Right renal pelvis (tissue), 4 donors: ENCODE measurements at places on chromosomes 5 and 9.

GRCh38 chr5:122846051-122846550 is 688 bp downstream of the SNX24 start:
- DNase-seq = no peak

GRCh38 chr5:39521098-39521860 is 96.5 kb upstream of the DAB2 start:
- no peak for DNase-seq

- DNase-seq = no peak
Observed at GRCh38 chr9:18501949-18502348, 28.0 kb downstream of the ADAMTSL1 start.

DNA sequence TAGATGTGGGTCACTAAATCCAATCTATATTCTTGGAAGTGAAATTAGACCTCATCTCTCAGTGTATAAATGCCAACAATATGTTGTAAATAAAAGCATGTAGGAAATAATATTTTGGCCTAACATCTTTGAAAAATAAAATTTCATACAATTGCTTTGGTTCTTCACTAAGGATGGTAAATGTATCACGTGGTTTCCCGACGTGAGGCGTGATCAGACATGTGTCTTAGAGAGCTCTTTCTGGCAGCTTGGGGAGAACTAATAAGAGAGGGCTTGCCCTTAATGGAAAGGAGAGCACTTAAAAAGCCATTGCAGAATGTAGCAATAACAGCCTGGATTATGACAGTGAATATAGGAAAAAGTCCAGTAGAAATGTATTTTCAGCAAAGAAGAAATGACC is 602.6 kb downstream of the CDH12 start:
- no peak for DNase-seq

GRCh38 chr9:104028827-104029226 is 65.3 kb upstream of the SMC2 start:
- no peak for DNase-seq

DNA sequence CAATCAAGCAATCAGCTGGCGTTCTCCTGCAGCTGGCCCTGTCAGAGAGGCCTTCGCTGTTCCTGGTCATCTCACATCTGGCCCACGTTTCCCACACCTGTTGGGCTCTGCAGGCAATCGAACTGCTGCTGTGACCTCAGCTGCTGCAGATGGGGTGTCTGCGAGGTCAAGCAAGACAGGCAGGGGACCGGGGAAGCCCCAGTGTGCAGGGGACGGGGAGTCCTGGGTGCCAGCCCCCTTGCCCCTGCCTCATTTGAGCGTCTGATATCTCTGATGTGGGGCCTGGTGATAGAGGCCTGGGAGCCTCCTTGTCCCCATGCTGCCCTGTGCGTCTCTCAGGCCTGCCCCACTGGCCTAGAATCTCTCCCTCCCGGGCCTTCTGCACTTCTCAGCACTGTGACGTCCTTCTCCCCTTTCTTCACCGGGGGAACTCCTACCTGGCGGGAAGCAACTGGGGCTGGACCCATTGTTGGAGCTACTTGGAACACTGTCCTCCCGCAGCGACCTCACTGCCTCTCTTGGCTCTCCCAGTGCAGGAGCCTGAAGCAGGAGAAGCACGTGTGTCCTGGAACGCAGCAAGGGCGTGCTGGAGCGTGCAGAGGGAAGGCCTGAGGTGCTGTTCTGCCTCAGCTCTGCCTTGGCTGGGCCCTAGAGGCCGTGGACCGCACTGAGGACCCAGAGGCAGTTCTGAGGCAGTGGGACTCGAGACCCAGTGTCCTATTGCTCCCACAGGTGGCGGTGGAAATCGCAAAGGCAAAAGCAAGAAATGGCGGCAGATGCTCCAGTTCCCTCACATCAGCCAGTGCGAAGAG is 3.9 kb downstream of the GRK6 start:
- no peak for DNase-seq

DNA sequence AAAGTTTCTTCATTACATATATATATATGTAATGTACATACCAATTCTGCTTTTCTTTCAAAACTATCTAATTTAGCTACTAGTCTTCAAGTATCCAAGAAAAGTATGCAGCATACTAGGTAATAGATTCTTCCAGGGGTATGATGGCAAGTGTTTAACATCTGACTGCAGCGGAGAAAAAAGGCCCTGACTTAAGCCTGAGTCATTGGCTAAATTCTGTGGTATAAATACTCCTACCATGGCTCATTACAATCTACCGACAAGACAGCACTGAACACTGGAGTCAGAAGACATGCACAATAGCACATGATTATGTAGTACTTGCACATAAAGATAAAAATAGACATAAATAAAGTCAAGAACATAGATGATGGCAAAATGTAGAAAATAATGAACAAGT is 439.9 kb downstream of the BRINP1 start:
- no peak for DNase-seq

DNA sequence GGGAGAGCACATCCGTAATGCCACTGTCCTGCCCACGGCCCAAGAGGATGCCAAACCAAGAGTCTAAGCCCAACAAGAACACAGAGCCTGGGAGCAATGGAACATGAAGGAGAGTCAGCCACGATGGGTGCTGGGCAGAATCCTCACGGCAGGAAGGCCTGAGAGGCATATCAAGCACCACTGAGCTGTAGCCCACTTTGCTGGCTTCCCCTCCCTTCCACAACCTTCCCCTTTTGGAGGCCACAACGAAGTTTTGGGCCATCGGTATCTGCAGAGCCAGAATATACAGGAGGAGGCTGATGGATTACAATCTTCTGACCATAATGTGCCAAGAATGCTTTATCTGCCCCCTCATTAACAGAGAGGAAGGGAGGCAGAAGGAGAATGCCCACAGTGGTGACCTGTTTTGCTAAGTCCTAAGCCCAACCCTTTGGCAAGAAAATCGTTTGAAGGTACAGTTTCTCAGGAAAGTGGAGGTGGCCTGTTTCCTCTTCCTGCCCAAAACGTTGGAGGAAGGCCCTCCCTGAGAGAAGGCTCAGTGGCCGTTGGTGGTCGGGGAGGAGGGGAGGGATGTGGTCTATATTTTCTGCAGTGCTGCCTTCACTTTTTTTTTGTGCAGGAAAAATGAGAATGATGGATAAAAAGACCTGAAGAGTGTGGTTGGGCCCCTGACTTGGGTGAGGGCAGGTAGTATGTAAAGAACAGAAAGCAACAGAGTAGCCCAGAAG is 26.2 kb downstream of the MACROH2A1 start:
- no peak for DNase-seq

DNA sequence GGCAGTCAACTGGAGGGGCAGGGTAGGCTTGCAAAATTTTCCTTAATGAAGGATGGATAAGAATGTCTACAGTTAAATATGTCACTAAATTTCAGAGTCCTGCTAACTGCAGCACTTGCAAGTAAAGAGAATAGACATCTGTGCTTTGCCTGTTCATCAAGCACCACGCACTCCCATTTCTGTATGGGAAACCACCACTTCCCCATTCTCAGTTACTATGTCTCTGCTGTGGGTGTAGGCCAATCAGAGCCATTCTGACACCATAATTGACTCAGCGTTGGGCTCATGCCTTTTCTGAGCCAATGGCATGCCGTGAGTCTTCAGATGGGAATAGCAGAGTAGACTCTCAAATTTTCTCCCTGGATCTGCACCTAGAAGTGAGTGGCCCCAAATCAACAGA is 247.5 kb downstream of the GABRB2 start:
- DNase-seq = no peak

GRCh38 chr5:172096207-172096940 is 89.9 kb upstream of the FBXW11 start:
- DNase-seq = no peak

DNA sequence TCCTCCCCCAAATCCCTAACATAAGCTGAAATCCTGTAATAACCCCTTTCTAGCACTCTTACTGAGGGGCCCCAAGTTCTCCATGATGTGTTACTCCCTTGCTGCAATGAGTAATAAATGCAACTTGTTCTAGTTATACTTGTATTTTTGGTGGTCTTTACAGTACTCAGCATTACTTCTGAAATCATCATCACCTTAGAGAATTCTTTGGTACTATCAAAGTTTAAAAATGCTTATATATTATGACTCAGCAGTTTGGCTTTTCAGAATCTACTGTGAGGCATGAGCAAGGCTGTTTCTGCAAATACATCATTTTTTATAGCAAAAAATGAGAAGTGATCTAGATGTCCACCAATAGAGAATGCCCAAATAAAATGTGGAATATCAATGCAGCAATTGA is 20.7 kb upstream of the ROPN1L start:
- no peak for DNase-seq

GRCh38 chr9:76475686-76476085 is 16.7 kb downstream of the GCNT1 start:
- no peak for DNase-seq

GRCh38 chr5:135759149-135759784 is 75.2 kb upstream of the SLC25A48 start:
- DNase-seq = no peak

- no peak for DNase-seq
Observed at GRCh38 chr5:161036296-161036695, 184.3 kb upstream of the ATP10B start.

DNA sequence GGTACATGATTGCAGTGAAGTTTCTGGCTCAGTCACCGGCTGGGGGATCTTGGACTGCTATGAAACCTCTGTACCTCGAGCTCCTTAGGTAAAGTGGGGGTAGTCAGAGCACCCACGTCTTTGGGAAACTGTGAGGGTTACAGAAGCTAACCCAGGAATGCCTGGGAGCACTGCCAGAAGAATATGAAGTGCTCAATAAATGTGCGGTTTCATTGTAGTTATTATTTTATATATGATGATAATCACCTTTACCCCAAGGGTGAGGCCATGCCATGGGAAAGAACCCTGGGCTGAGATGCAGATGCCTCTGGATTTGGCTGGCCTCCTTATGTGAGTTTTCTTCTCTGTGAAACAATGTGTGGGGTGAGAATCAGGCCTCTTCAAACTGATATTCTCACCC is 3.7 kb downstream of the NPR3 start:
- no peak for DNase-seq

GRCh38 chr5:157343842-157344790 is 78.2 kb downstream of the CYFIP2 start:
- DNase-seq = no peak

DNA sequence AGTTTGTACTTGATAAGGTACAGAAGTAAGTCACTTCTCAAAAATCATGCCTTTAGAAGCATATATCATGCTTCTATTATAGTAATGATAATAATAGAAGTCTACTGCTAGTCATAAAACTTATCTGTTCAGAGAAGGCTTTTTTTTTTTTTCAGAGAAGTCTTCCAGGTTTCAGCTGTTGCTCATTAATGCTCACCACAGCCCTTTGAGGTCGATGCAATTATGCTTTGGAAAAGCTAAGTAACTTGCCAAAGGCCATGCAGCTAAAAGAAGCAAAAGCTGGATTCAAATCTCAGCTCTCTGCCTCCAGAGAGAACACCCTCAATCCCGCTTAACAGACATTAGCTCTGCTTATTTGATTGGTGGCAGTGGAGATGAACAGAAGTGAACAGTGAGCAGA is 150.8 kb downstream of the DOCK8 start:
- DNase-seq = no peak

- no peak for DNase-seq
Observed at GRCh38 chr9:125748446-125749099, 1.4 kb downstream of the PBX3 start.

DNA sequence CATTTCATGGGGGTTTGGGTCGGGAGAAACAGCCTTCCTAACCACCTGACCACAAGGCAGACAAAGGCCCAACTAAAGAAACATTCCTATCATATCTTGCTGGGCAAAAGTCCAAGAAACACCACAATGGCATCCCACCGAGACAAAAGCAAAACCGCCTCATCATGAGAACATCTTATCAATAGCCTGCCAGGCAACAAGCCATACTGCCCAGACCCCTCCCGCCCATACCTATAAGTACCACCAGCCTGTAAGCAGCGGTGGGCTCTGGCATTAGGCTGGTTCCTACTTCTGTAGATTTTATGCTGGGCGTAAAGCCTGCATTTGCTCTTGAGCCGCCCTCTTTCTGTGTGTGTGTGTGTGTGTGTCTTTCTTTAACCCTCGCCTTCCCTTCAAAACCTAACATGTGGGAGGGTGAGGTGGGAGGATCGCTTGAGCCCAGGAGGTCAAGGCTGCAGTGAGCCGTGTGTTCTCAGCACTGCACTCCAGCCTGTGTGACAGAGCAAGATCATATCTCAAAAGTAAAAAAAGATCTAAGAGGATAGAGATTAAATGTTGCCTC is 56.9 kb downstream of the PDE6A start:
- peak; percentile 39 for DNase-seq

DNA sequence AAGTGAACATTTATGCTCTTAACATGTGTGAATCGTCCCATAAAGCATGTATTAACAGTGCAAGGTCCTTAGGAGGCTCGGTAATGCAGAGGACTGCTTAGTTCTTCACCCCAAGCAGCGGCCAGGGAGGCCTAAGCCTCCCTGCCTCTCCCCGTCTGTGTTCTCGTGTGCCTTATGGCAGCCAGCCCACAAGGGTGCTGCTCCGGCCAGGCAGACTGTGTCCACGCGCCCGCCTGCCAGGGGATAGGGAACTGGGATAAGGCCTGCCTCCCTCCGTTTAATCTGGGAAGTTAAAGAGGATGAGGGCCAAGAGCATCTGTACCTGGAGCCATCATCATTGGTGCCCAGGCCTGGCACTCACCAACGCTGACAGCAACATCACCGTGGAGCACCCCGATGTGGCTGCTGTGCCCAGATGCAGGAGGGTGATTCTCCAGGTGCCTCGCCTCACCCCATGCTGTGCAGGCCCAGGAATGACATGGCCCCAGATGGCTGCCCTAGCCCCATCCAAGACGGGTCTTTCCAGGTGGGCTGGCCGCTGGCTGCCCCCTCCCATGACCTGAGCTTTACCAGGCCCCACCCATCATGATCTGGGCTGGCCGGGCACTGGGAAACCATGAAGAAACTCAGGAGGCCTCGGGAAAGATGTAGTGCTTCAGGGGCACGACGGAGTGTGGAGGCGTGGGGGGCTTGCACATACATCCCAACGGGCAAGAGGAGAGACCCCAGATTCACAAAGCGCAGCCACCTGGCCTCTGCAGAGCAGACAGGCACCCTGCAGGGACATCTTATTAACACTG is 35.6 kb upstream of the SUSD3 start:
- DNase-seq = no peak

DNA sequence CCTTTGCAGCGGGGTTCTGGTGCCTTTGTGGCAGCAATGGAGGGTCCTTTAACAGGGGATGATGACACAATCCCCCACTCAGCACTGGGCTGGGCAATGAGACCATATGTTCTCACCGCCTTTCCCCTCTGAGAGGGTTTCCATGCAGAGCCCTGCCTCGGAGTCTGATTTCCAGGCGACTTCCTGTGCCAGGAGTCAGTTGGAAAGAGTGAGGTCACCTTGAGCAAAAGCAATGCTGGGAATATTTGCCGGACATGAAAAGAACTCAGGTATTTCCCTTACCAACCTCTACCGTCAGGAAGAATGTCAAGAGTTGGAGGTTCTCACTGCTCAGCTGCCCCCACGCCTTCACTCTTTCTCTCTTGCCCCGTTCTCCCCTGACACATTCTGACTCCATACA is 284.2 kb upstream of the IRX1 start:
- no peak for DNase-seq

DNA sequence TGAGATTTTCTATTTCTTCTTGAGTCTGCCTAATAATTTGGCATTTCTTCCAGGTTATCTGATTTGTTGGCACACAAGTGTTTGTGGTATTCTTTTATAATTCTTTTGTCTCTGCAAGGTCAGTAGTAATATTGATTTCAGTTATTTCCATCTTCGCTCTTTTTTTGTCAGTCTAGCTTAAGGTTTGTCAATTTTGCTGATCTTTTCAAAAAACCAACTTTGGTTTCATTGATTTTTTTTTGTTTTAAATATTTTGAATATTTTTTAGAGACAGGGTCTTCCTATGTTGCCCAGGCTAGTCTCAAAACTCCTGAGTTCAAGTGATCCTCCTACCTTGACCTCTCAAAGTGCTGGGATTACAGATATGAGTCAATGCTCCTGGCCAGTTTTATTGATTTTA is 162.8 kb downstream of the BARX1 start:
- no peak for DNase-seq
